CD8-positive, alpha-beta memory T cell (primary cell): ENCODE measurements at places on chromosomes 1 and 21.
A peak's percentile ranks its signal among the peaks of the same experiment; 100 is the strongest.

DNA sequence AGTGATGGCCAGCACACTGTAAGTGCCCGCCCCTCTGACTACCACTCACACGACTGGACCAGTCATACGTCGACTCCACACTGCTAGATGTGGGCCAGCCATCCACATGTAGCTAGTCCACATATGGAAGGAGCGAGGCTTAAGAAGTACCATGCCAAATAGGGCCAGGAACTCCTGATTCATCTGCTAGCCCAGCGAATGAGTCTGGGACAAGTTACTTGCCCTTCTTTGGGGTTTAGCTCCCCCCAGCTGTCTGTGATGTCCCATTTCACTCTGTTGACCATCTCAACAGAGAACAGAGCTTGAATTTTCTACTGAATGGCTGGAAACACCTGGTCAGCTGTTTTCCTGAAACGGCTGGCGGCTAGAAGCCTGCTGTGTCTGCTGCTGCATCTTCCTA, 5.8 kb downstream of the CSRP1 start:
- DNase-seq = no peak

DNA sequence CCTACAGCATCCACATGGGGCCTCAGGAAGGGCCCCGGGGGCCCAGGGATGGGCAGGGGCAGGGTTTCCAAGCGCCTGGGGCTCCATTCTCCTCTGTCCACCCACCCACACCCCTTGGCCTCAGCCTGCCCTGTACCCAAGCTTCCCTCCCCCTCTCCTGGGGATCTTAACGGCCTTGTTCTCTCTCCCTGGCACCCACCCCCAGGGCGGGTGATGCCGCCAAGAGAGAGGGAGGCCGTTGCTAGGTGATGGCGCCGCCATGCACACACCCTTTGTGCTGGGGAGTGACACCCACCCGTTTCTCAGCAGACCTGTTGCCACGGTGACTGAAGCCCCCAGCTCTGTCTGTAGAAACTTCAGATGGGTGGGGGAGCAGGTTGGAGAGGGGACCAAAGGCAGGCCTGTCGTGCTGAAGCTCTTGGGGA, 7.6 kb downstream of the GPR37L1 start:
- no peak for DNase-seq

GRCh38 chr1:30929135-30929889, 20.8 kb upstream of the SDC3 start:
- DNase-seq = peak; percentile 18

- DNase-seq = no peak
Measured at GRCh38 chr1:93516164-93516563, 68.2 kb downstream of the FNBP1L start.

- no peak for DNase-seq
Measured at GRCh38 chr1:35640380-35641232, 720 bp downstream of the PSMB2 start.

DNA sequence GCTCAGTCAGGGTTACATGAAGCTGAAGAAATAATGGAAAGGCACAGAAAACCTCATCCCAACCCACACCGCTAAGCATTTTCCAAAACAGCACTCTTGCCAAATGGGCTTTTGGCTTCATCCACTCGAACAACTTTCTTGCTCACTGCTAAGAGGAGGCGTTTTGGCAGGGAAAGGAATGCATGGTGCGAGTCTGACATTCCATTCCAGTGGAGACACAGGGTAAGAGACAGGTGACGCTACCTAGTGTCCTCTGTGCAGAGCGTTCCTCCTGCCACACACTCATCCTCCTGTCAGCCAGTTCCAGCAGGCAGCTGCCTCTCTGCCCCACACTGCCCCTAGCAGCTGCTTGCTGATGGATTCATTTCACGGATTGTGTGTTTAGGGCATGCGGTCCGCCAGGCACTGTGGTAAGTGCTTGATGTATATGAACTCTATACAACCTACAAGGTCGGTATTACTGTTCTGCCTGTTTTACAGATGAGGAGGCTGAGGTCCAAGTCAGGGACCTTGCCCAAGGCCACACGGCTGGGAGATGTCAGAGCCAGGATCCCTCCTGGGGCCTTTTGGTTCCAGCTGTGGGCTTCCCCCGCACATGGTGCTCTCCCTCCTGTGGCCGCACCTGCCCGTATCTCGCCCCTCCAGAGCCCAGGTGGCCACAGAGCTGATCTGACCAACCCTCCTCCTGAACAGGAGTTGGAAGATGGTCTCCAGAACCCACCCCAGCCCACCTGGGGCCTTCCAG, 25.7 kb upstream of the BACE2 start:
- DNase-seq = no peak

DNA sequence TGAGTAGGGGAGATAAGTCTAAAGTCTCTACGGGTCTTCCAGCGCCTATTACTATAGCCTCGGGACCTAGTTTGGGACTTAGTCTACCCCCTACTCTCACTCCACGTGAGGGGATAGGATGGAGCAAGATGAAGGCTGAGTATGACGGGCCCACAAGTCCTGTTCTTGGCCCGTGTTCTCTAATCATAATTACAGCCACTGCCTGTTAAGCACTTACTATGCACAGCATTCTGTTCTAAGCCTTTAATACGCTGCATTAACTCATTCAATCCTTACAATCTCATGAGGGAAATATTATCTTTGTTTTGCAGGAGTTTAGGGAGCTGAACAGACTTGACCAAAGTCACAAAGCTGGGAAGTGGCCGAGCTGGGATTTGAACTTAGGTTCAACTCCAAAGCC, 23.9 kb upstream of the EPB41 start:
- no peak for DNase-seq

- DNase-seq = no peak
Measured at GRCh38 chr1:236401698-236402097, 7.6 kb downstream of the EDARADD start.

DNA sequence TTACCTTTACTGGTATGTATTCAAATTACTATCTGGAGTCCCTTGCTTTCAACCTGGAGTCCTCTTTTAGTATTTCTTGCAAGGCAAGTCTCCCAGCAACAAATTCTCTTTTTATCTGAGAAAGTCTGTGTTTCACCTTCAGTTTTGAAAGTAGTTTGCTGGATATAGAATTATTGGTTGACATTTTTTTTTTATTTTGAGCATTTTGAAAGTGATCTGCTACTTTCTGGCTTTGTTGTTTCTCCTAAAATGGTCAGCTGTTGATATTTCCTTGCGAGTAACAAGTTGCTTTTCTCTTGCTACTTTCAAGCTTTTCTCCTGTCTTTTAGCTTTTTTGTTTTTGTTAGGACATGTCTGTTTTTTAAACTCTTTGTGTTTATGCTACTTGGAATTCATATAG, 126.1 kb downstream of the TRIM33 start:
- no peak for DNase-seq

DNA sequence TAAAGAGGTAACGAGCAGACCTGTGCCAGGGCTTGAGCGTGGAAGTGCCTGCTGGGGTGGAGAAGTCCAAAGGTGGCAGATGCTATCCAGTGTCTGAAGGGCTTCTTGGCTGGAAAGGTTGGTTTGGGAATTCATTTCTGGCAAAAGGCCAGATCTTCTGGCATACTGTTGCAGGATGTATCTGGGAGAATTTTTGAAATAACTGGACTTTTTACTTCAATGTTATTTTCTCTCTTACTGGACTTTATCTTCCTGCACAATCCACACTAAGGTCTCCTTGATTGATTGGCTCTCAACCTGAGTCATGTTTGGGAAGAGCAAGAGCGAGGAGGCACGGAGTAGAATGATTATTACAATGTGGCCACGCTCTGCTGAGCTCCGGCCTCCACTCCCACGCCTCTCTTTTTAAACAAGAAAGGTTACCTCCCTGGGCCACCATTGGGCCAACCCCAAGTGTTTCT, 278.4 kb downstream of the TM2D1 start:
- DNase-seq = no peak

- DNase-seq = no peak
Measured at GRCh38 chr1:17674726-17675500, 80.2 kb upstream of the ACTL8 start.
